ENCODE measurements at places on chromosomes 1 and 21.

GRCh38 chr1:232969799-232970198, 19.4 kb downstream of the NTPCR start:
- no peak for DNase-seq

DNA sequence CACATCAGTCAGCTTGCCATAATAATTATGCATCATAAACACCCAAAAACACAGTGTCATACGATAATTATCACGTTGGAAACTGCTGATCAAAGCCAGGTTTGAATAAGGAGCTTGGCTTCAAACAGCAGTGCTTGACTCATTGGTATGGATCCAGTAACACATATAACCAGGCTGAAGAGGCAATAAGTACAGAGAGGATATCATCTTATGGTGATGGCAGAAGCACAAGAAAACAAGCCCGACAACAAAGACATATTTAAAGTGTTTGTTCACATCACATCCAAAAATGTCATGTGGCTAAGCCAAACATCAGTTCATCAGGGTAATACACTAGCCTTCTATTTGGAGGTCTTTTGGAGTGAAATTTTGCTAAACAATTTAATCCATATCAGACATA, 389.7 kb downstream of the NCAM2 start:
- DNase-seq, result no peak

DNA sequence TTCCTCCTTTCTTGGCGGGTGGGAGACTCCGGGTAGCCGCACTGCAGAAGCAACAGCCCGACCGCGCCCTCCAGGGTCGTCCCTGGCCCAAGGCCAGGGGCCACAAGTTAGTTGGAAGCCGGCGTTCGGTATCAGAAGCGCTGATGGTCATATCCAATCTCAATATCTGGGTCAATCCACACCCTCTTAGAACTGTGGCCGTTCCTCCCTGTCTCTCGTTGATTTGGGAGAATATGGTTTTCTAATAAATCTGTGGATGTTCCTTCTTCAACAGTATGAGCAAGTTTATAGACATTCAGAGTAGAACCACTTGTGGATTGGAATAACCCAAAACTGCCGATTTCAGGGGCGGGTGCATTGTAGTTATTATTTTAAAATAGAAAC, 2.5 kb downstream of the OLIG2 start:
- no peak for DNase-seq

DNA sequence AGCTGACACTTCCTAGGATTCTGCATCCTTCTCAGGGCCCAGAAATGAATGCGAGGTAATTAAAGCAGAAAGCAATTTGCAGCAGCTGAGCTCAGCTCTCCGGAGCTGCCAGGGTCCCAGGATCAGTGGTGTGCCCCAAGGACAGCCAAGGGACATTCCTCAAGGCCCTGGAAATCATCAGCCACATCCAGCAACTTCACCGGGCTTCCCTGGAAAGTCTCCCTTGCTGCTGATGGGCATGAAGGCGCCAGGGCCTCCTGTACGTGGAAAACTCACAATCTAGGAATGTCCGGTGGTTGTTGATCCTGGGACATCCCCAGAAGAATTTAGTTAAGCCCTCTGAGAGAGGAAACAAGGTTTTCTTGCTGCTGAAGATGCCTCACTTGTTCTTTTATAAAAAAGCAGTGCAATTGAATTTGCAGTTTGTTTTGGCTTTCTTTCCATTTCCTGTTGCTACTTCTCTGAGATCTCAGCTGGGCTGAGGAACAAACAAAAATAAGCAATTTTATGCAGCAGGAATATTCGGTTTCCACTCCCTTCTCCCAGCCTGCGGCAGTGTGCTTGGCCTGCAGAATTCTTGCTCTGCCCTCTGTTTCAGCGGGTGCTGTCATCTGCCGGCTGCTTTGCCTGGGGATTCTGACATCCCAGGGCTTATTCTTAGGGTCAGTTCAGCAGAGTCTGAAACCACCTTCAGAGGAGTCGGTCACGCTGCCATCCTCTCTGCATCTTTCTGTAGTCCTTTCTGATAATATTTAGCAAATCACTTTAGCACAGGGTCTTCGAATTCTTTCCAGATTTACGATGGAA, 85.9 kb downstream of the TCP10L start:
- DNase-seq, result no peak

GRCh38 chr1:236495467-236496112, 28.2 kb upstream of the LGALS8 start:
- DNase-seq, result no peak

DNA sequence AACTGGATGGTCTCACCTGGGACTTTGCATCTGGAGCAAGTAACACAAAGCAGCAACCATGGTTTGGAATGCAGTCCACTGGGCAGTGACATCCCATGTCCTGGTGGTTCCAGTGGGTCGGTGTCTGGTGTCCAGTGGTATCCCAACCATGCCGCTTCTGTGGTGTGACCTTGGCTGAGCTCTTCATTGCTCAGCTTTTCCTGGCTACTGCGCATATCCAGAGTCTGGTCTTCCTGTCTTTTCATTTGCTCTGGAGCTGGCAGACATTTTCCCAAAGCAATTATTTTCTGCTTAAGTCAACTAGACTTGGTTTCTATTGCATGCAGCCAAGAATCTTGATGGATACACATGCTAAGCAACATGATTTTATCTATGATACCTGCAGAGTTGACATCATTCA, 28.4 kb upstream of the CD2 start:
- DNase-seq, result no peak

DNA sequence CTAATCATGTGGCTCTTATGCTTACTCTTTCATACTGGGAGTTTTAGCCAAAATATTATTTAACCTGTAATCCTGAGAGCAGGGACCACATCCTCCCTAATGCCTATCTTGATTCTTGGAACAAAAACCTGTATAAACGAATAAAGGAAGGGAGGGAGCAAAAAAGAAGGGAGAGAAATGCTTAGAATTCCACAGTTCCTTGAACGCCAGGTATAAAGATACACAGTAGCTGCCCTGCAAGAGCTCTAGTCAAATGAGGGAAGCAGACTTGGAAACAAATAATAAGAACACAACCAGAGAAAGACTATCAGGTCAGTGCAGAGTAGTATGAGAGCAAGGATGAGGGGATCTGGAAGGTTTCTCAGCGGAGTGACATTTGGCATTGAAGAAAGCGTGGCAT, 116.3 kb downstream of the SLC30A10 start:
- DNase-seq, result no peak

GRCh38 chr1:44222397-44223186, 9.3 kb downstream of the DMAP1 start:
- DNase-seq, result peak; percentile 35

- peak; percentile 88 for DNase-seq
Measured at GRCh38 chr1:32989160-32990050, 24.8 kb upstream of the RNF19B start.

GRCh38 chr1:117466761-117467160, 99.5 kb downstream of the MAN1A2 start:
- DNase-seq, result no peak

Measured in common myeloid progenitor, CD34-positive (primary cell).